RWPE1 (cell line): ENCODE measurements at places on chromosomes 1 and 21.
A peak's percentile ranks its signal among the peaks of the same experiment; 100 is the strongest.

GRCh38 chr1:58249737-58250586, 296.6 kb downstream of the OMA1 start:
- DNase-seq: no peak

DNA sequence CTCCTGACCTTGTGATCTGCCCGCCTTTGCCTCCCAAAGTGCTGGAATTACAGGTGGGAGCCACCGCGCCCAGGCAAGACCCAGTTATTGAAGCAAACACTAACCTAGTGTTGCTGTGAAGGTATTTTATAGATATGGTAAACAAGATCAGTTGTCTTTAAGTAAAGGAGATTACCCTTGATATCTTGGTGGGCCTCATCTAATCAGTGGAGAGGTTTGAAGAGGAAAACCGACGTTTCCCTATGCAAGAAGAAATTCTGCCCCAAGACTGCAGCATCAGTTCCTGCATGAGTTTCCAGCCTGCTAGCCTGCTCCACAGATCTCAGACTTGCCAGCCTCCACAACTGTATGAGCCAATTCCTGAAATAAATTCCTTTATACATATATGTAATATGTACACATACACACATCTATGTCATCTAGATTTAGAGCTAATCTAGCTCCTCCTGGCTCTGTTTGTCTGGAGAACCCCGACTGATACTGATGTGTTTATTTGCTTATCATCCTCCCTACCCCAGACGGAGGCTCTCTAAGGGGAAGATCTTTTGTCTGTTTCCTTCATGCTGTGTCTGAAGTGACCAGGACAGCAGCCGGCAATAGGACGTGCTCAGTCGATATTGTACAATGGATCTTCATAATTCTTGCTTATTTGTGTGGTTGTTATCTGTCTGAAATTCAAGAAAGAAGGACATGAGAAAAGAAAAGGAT, 90.9 kb downstream of the IER5 start:
- DNase-seq: no peak

DNA sequence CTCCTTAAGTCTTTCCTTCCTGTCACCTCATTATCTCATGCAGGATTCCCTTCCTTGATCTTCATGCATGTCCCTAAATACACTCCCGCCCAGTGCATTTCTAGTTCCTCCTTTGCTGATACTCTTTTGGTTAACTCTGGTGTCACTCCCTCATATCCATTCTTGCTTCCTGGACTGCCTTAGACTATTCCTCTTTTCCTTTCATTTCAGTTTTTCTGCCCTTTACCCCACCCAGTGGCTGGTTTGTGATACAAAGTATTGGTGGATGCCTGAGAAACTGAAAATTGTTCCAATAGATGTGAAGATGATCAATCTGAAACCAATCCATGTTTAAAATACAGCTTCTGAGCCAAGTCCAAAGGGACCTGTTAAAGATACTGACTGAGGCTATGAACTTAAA, 553.8 kb upstream of the CAMK1G start:
- no peak for DNase-seq

DNA sequence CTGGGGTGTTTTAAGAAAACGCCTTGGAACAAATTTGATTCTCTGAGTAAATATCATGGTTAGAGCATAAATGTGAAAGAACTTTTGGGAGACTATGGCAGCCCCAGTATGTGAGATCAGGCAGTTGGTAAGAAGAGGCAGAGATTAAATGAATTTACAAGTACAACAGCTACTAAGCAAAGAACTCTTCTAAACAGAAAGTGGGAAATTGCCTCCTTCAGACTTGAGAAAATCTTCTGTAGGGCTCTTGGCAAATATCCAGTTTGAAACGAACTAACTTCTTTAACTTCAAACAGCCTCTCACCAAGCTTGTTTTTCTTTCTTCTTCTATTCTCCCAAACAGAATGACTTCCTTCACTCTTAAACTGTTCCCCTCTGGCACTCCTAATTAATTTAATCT, 337.7 kb downstream of the SIPA1L2 start:
- DNase-seq: no peak

DNA sequence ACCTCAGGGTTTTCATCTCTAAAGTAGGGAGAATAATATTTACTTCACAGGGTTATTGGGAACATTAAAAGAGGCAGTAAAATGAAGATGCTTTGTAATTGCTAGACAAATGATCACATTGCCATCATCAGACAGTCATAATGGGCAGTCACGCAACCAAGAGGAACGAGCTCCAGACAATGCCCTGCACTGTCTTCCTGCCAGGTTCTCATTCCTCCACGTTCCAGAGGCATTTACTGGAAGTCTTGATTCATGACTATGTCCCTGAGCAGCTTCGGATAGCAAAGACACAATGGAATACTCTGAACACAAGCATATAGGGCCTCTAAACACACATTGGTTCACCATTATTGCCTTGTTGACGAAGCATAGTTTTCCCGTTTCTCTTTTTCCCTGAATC, 389.7 kb downstream of the NTNG1 start:
- DNase-seq: peak; percentile 41

DNA sequence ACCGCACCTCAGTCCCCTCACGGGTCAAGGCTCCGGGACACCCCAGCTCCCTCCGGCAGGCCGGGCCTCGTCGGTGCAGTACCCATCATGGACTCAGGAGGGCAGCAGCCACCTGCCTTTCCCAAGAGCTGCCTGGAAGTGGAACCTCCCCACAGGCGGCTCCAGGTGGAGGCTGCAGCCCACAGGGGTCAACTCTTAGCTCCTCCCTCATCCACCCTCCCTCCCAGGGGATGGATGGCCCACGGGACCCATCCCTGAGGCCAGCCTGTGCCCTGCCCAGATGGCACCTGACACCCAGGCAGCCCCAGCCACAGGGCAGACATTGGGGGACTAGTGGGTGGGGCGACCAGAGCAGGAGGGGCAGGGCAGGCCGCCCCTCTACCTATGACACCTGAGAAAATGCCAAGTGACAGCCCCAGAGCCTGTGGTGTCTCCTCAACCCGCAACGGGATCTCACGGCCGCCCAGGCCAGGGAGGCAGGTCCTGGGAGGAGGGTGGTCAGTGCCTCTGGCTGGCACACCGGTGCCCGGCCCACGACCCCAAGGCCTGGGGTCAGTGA, 1.2 kb upstream of the ARHGEF16 start:
- DNase-seq: peak; percentile 89

DNA sequence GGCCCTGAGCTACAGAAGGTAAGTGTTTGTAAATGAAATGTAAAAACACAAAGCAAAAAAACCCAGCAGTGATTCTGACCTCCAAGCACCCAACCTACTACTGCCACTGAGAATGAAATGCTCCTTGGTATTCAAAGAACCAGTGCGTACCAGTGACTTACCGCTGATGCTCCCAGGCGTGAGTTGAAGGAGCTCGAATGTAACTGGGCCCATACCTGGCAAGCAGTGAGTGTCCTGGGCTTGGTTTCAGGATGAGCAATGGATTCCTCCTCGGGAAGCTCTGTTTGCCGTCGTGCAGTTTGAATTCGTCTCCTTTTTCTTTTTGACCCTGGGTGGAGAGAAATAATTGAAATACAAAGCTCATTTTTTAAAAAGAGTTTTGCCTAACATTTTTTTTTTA, 121.9 kb downstream of the ATG4C start:
- no peak for DNase-seq

DNA sequence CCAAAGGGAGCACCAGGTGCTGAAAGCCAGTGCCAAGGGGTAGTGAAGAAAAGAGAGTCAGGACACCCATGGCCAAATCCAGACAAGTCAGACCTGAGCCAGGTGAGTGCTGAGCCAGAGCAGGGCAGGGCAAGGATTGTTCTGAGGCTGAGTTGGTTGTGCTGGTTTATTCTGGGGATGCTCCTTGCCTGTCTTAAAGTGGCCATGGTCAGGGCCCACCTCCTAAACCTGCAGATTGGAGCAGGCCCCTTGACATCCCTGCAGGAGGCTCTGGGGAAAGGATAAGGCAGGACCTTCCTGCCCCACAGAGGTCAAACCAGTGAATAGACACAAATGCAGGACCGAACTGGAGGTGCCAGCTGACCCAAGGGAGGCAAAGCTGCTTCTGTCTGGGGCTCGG, 138.4 kb downstream of the HIVEP3 start:
- DNase-seq: no peak

DNA sequence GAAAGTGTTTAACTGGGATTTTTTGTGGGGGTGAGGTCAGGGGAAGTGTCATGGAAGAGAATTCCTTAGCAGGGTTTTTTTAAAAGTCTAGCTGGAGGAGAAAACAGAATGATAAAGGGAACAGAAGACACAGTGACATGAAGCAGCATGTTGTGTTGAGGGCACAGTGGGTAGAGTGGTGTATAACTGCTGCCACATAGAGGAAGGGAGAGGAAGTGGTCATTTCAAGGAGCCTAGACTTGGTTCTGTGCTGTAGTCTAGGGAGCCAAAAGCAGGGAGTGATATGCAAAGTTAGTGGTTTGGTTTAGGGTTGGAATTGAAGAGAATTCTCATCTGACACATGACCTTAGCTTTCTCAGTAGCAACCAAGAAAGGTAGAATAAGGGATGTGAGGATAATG, 10.2 kb downstream of the EEIG2 start:
- DNase-seq: peak; percentile 29

DNA sequence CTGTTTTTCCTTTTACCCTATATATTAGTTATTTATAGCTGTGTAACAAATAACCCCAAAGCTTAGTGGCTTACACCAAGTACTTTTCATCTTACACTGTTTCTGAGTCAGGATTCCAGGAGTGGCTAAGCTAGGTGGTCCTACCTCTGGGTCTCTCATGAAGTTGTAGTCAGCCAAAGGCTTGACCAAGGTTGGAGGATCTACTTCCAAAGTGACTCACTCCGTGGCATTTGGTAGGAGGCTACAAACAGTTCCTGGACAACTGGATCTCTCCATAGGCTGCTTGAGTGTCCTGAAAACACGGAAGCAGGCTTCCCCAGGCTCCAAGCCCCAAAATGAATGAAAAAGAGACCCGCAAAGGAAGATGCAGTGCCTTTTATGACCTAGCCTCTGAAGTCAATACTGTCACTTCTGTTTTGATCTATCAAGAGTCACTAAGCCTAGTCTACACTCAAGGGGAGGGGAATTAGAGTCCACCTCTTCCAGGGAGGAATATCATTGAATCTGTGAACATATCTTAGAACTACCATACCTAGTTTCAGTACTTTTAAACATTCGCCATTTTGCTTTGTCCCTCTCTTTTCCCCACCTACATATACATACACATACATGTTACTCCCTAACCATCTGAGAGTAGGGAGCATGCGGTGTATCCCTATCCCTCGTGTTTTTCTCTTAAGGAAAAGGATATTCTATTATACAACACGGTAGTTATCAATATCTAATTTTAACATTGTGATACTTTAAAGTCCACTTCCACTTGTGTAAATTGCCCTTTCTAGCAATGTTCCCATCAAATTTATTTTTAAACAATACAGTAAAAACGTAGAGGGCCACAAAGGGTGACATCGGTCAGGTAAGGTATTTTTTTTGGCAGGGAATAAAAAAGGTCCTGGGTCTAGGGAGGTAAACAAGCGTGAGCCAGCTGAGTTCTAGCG, 67.2 kb downstream of the SLC35A3 start:
- peak; percentile 31 for DNase-seq

DNA sequence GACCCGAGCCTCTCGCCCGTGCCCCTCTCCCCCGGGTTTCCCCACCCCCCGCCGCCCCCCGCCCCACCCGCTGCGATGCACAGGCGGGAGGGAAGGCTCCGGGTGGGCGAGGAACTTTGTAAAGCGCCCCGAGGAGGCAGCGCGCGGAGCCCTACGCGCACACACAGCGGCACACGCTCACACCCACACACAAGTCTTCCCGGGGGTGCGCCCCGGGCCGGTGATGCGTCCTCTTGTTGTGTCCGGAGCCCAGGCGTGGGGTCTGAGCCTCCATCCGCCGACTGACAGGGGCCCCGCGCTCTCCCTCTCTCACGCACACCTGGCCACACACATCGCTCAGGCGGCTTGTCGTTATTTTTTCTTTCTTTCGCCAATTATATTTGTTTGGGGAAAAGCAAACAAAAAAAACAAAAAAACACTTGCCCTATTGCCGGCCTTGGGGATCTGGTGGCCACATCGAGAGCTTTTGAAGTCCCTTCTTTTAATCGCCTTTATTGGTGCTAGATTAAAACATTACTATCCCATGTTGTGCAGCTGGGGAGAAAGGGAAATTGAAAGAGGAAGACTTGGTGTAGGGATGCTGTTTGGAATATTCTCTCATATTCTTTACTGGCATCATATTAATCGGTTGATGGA, 770 bp downstream of the NTNG1 start:
- no peak for DNase-seq

DNA sequence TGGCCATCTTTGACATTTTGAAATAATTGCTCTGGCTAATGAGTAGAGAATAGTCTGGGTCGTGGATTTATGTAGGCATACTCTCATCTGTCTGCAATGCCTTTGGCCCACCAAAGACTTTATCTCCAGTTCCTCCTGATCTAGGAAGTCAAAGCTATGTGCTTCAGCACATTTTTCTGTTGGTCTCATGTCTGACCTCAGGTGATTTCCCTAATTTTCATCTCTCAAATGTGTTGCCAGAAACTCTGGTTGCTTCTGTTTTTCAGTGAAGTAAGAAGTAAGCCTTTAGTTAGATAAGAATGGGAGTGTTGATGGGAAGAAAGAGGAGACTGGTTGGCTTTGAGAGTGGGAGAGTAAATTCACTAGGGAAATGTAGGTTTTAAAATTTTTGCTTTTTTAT, 66.4 kb downstream of the GPR88 start:
- no peak for DNase-seq

GRCh38 chr1:36156329-36157114, 562 bp downstream of the MAP7D1 start:
- no peak for DNase-seq

DNA sequence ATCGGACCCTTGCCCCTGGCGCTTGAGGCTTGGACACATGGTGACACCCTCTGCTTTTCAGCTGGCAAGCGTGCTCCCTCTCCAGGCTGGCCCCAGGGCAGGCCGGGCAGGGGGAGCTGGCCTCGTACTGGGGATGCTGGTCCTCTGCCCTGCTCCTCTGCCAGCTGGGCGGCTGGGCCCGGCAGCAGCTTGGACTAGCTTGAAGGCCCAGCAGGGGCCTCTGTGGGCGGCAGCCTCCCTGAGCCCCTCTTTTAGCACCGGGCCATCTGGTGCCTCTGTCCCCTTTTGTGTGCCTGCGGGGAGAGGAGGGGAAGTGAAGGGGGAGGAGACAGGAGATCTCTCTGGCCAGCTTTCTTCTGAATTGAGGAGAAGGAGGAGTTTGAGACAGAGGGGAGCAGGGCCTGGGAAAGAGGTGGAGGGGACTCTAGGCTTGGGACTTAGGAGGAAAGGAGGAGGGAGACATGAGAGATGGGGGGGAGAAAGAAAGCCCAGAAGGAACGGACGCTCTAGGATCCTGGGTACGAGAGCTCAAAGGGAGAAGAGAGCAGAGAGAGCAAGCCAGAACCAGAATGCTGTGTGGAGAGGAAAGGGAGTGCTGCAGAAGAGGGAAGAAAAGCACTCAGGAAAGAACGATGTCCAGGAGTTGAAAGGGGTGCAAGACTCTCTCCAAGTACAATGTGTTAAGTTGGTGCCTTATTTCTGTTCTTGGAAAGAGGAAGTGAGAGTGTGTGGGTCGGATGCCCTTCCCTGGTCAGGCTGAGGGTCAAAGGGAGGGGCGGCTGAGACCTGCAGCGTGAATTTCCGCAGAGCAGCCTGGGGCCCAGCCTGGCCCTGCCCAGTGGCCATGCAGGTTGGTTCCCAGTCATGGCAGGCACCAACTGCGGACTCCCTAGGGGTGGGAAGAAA, 40.3 kb downstream of the IER5 start:
- DNase-seq: no peak
